ENCODE measurements at places on chromosomes 11 and 22.

- no peak for DNase-seq
These were observed 3.7 kb downstream of the TRPM5 start for GRCh38 chr11:2440646-2441045.

- DNase-seq = no peak
These were observed 199.8 kb downstream of the MIAT start for GRCh38 chr22:26857169-26857568.

- DNase-seq = no peak
These were observed 6.4 kb downstream of the IL10RA start for GRCh38 chr11:117992620-117993019.

DNA sequence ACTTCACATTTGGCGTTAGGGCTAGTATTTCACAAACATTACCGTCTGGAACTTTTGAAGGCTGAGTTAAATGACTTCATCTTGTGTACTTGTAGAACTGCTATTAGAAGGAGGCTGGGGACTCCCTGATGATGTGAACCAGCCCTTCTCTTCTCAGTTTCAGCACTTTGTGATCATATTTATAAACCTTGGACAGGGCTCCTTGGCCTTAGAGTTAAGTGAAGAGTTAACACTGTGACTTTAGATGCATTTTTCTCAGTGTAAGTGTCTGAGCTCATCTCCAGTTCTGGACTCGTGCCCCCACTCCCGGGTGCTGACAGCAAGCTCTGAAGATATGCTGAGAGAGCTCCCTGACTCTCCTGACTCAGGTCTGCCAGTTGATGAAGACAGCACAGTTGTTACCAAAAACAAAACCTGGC, 8.4 kb downstream of the MIAT start:
- DNase-seq = no peak

DNA sequence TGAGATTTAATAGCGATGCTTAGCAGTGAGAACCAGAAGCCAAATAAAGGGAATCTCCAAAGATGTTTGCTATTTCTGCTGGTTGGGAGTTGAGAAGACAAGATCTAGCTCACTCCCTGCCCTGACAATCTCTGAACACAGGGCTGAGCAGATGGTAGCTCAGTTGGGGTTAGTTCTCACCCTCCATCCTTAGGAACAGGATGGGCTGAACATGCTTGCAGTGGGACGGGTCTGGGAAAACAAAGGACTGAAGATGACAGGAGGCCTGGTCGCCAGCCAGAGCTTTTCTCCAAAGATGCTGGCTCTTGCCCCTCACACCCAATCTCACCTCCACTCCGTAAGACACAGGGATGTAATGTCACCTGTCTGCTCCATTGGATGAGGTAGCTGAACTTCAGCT, 72.7 kb downstream of the SC5D start:
- no peak for DNase-seq

GRCh38 chr11:19232910-19233503, 7.7 kb downstream of the E2F8 start:
- no peak for DNase-seq

Measured in stimulated activated CD4-positive, alpha-beta T cell treated with anti-CD3 and anti-CD28 coated beads, Interleukin-4, amount 100 ng/mL, for 48 hours (primary cell).